ENCODE measurements at places on chromosomes 5 and 9.

DNA sequence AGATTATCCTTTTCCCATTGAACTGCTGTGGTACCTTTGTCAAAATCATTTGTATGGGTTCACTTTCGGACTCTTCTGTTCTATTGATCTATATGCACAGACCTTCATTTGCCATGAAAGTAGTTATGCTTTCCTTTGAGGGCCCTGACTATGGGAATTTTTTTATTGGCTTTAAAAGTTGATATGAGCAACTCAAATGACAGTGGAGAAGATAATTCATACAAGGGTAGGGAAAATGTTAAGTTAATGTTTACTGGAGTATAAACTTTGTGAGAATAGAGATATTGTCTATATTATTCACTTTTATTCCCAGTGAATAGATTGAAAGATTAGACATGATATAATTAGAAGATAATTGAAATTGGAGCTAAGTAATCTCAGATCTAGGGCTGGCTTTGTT lies 94.8 kb downstream of the ATP10B start:
- no peak for DNase-seq

DNA sequence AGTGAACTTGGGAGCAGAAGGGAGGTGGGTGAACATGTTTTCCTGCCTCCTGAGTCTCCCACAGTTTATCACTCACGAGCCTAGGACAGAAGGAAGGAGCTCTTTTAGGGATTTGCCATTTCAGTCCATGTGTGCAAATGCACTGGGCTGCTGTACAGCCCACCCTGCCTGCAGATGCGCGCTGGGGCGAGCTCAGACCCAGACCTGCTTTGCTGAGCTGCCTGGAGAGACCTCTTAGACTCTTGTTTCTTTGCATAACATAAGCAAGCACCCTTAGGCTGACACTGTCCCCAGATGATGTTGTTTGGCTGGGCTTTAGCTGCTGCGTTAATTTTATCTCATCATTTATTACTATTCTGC lies 199.0 kb downstream of the CACNA1B start:
- no peak for DNase-seq

GRCh38 chr9:109517901-109518377 lies 19.8 kb upstream of the PTPN3 start:
- peak; percentile 41 for DNase-seq

DNA sequence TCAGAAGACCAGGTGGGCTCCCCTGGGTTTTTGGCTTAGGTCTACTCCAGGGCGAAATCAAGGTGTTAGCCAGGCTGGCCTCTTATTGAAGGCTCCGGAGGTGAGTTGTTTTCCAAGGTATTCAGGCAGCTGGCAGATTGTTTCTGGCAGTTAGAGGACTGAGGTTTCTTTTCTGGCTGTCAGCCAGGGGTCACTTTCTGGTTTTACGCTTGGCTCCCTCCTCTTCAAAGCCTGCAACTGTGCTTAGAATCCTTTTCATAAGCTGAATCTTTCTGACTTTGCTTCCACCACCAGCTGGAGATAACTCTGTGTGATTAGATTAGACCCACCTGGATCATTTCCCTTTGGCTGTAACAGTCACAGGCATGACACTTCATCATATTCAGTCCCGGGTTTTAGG lies 24.6 kb downstream of the RFK start:
- DNase-seq, result peak; percentile 80

DNA sequence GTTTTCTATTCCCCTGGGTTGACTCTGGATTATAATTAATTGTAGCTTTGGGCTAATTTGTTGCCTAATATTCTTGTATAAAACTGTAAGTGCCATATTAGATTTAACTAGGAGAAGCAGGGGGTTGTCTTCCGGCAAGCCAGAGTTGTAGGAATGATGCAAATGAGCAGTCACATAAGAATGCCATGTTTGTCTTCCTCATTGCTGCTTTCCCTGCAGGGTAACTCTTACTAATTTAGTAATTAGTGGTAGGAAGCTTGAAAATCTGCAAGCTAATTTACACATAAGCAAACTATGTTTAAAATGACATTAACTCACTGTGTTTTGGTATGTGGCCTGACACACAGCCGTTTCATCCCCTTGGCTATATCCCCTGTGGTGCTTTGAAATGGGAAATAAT lies 527.8 kb downstream of the KCTD16 start:
- peak; percentile 1 for DNase-seq

GRCh38 chr5:162068412-162068811 lies 839 bp downstream of the GABRG2 start:
- DNase-seq, result peak; percentile 0

DNA sequence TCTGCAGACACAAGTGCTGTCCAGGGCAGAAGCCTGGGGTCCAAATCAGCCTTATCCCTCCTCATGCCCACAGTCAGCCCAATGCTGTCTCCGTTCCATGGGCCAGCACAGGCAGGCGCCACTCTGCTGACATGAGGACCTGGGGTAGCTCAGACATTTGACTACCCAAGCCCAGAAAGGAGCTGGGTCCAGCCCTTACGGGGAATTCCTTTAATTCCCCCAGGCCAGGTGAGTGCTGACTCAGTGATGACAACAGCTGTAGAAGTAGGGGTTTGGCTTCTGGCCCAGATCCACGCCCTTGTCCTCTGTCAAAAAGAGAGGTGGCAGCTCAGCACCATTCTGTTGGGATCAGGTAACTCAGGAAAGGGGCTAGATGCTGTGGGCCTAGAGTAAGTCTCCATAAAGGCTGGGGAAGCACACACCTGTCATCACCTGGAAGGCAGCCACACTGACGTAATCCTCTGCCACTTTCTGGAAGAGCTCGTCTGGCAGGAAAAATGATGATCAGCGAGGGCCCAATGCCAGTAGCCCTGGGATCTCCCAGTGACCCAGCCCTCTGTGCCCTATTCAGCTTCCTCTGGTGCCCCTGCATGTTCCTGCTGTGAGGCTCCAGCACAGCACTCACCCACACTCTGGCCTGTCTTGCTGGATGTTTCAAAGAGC lies 1.9 kb downstream of the RAB24 start:
- DNase-seq, result no peak

GRCh38 chr5:83760579-83760978 lies 39.9 kb upstream of the HAPLN1 start:
- no peak for DNase-seq

DNA sequence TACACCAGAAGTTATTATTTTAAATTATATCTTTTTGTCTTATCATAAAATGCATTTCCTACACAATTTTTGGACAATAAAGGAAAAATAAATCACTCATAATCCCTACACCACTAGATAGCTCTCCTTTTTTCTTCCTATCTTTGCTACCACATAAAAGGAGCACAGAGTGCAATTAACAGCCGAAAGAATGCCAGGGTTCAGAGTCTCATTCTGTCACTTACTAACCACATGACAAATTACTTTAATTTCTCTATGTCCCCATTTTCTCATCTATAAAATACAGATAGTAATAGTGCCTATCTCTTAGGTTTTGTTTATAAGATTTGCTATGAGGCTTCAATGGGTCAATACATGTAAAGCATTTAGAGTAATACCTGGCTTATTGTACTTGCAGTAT lies 158.7 kb upstream of the GRIN3A start:
- no peak for DNase-seq

DNA sequence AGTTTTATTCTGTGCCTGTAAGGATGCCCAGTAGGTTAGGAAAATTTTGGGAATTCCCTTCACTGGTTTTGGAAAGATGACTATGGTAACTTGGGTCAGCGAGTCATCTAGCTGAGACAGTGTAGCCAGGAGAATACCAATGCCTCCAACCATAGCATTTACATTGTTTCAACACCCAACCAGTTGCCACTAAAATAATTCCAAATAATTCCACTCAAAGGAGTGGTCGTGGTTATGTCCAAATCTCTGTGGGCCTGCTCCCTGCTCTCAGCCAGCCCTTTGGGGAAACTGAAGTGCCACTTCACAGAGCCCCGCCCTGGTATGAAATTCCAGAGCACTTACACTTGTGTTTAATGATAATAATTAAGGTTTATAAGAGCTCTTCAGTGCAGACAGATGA lies 310.5 kb downstream of the PLK2 start:
- DNase-seq, result no peak

DNA sequence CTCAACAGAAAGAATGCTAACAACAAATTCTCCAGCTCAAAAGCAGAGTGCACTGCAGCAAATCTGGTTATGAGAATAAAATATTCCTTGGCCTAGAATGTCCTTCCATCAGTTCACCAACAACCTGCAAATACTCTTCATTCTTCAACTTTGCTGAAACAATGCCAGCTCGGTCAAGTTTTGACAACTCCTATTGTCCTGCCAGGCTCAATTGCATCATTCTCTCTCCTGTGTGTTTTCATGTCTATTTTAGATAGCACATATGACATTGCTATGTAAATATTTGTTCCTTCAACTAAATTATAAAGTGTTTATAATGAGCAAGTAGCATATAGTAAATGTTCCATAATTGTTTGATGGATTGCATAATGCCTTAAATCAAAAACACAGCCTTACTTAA lies 463.8 kb downstream of the TLE1 start:
- DNase-seq, result no peak

- peak; percentile 19 for DNase-seq
Observed at GRCh38 chr9:121561385-121562222, 62.0 kb upstream of the GGTA1 start.
